Smooth muscle cell of the pulmonary artery (primary cell): ENCODE measurements at places on chromosomes 6 and 20. TPM values are rescaled to one million over a fixed set of nuclear protein-coding genes. Genes with fewer than 3 reads are reported as not detected.

TOX2 gene
- 1.4 and 2.2 TPM in 2 replicates for total RNA-seq

STMND1 gene
- total RNA-seq = not detected in 2 replicates

LINC00237 gene
- not detected in 2 replicates for total RNA-seq

MCUR1 gene
- 8.5 and 11.3 TPM in 2 replicates for total RNA-seq

TMEM63B gene
- 36.9 and 56.1 TPM in 2 replicates for total RNA-seq

TTBK1 gene
- 0.07 TPM in 1 of 2 replicates, not detected in the other for total RNA-seq

PRSS16 gene
- total RNA-seq = 0.33 and 0.40 TPM in 2 replicates

SIRPB1 gene
- total RNA-seq = 1.3 TPM in 1 of 2 replicates, not detected in the other

OTOR gene
- not detected in 2 replicates for total RNA-seq

OPRM1 gene
- not detected in 2 replicates for total RNA-seq

AKAP7 gene
- total RNA-seq = 2.0 and 3.6 TPM in 2 replicates

TSPO2 gene
- total RNA-seq = not detected in 2 replicates

SLC16A10 gene
- total RNA-seq = not detected in 2 replicates

STX11 gene
- 0.85 and 1.6 TPM in 2 replicates for total RNA-seq

COL21A1 gene
- total RNA-seq = 1.6 and 23.1 TPM in 2 replicates

OR2H1 gene
- total RNA-seq = not detected in 2 replicates

PRSS35 gene
- 4.2 and 4.7 TPM in 2 replicates for total RNA-seq

FUT9 gene
- total RNA-seq = not detected in 2 replicates

TMEM200A gene
- 134 and 167 TPM in 2 replicates for total RNA-seq

RUNX2 gene
- total RNA-seq = 2.5 and 3.1 TPM in 2 replicates

IRF4 gene
- total RNA-seq = under 0.01 TPM in 1 of 2 replicates, not detected in the other

CHRNA4 gene
- total RNA-seq = not detected in 2 replicates

DBNDD2 gene
- total RNA-seq = 3.0 and 4.7 TPM in 2 replicates

SLC24A3 gene
- total RNA-seq = 0.66 and 4.1 TPM in 2 replicates

NKX2-2 gene
- not detected in 2 replicates for total RNA-seq

C4B gene
- 8.4 and 12.6 TPM in 2 replicates for total RNA-seq

RIN2 gene
- 31.5 and 50.4 TPM in 2 replicates for total RNA-seq

HRH3 gene
- not detected in 2 replicates for total RNA-seq

SLC44A4 gene
- 0.20 TPM in 1 of 2 replicates, not detected in the other for total RNA-seq

CCR6 gene
- not detected in 2 replicates for total RNA-seq

EIF2S2 gene
- total RNA-seq = 94.5 and 97.0 TPM in 2 replicates

TREML1 gene
- not detected in 2 replicates for total RNA-seq
